ENCODE measurements at places on chromosomes 1 and 21. TPM values are rescaled to one million over a fixed set of nuclear protein-coding genes. Genes with fewer than 3 reads are reported as not detected.

Gene MEX3A
- 0.05 TPM for total RNA-seq

Gene TMCO1
- total RNA-seq = 89.0 TPM

GRCh38 chr1:156586892-156587477, 4.6 kb upstream of the NAXE start:
- DNase-seq = no peak
- no peaks in the 10 kb centered on the region for H3K27me3 ChIP-seq
- H3K27ac ChIP-seq = no peak overlapping the region

DNA sequence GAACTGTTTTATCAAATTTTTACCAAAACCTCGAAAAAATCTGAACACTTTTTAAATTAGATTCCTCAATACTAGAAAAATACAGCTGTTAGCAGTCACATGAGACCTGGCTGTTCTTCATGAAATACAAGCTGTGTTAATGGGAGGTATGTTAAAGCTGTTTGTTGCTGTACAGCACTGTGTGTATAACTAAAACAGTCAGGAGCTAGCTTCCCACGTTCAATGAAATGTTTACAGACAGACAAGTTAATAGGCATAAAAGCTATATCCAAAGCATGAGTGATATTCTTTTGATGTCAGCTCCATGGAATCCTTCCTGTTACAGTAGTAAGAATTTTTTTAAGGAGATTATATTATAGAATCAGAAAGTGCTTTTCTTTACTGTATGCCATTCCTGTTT, 223.2 kb upstream of the FOXD3 start:
- no peak for DNase-seq
- H3K27ac ChIP-seq = no peak overlapping the region
- H3K27me3 ChIP-seq = no peaks in the 10 kb centered on the region
- H3K36me3 ChIP-seq = no peaks in the 10 kb centered on the region
- H3K4me1 ChIP-seq = no peaks in the 10 kb centered on the region
- no peak overlapping the region for H3K4me3 ChIP-seq

DNA sequence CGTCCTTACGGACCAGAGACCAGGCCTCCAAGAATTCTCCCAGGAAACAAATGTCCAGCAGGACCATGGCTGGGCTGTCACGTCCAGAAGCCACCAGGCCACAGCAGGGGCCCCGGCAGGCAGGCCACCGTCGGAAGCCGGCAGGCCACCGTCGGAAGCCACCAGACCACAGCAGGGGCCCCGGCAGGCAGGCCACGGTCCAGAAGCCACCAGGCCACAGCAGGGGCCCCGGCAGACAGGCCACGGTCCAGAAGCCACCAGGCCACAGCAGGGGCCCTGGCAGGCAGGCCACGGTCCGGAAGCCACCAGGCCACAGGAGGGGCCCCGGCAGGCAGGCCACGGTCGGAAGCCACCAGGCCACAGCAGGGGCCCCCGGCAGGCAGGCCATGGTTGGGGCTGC, 67.0 kb upstream of the PDE9A start:
- DNase-seq = no peak
- H3K36me3 ChIP-seq = no peaks in the 10 kb centered on the region
- H3K4me1 ChIP-seq = peaks cover 18% of the 10 kb centered on the region

All from activated CD8-positive, alpha-beta T cell treated with anti-CD3 and anti-CD28 coated beads, Interleukin-2, amount 10 ng/mL, durations not matched to agents 7 days and 5 days (primary cell).